Adrenal gland (tissue), 19 donors: ENCODE measurements at places on chromosomes 7 and 10. TPM values are rescaled to one million over a fixed set of nuclear protein-coding genes. Genes with fewer than 3 reads are reported as not detected.

DNA sequence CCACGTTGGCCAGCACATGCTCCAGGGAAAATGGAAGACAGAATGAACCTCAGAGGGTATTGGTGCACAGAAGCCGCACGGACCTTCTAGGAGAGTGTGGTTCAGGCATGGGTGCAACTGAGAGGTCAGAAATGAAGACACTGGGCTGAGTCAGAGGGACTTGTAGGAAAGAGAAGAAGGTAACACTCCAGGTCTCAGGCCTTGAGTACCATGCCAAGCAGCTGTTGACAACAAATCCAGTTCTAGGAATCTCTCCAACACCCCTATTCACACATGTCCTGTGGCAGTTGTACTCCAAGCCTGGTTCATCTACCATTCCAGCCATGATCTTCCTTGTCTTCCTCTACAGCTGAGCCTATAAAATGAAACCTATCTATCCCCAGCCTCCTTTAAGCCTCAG, 251.6 kb downstream of the USP6NL start:
- no peaks in the 10 kb centered on the region for H3K27me3 ChIP-seq
- H3K27ac ChIP-seq = no peak overlapping the region
- H3K4me1 ChIP-seq = no peaks in the 10 kb centered on the region
- no peak overlapping the region for H3K4me3 ChIP-seq
- no peak for DNase-seq

- no peaks in the 10 kb centered on the region for H3K27me3 ChIP-seq
- H3K4me1 ChIP-seq = no peaks in the 10 kb centered on the region
- no peak for DNase-seq
- no peak overlapping the region for H3K27ac ChIP-seq
These were observed 144.2 kb downstream of the JCAD start for GRCh38 chr10:29914986-29915785.

DNA sequence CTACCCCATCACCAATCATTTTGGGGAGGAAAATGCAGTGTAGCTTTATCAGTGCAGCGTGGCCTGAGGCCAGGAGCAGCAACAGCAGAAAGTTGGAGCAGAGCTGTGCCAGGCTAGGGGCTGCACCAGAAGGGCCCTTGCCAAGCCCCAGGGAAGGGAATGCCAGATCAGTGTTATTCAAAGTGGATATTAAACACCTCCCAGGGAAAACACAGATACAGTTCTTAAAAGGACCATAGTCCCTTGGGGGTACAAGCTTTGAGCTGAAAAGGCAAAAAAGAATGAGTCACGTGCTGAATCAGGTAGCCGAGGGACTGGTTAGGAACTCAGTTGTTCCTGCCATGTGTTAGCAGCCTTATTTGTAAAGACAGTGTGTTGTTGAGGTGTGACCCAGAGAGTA, 54.0 kb downstream of the GSDME start:
- no peaks in the 10 kb centered on the region for H3K4me1 ChIP-seq
- no peak for DNase-seq
- no peaks in the 10 kb centered on the region for H3K27me3 ChIP-seq
- H3K4me3 ChIP-seq = no peak overlapping the region
- H3K36me3 ChIP-seq = no peaks in the 10 kb centered on the region

MKI67 gene
- total RNA-seq = 4.9 TPM

LRRC18 gene
- not detected for total RNA-seq

- H3K27me3 ChIP-seq = peaks cover 19% of the 10 kb centered on the region
- no peak overlapping the region for H3K27ac ChIP-seq
- no peak for DNase-seq
- no peaks in the 10 kb centered on the region for H3K36me3 ChIP-seq
- peaks cover 12% of the 10 kb centered on the region for H3K4me1 ChIP-seq
These were observed 2.3 kb downstream of the C1QL3 start for GRCh38 chr10:16519250-16519907.
